ENCODE measurements at places on chromosomes 12 and 14. TPM values are rescaled to one million over a fixed set of nuclear protein-coding genes. Genes with fewer than 3 reads are reported as not detected.

The SLC2A13 gene
- 3.2 TPM for total RNA-seq

The LRP10 gene
- total RNA-seq, result 16.9 TPM

The PPP1R3E gene
- 16.5 TPM for total RNA-seq

- peaks cover 18% of the 10 kb centered on the region for H3K4me1 ChIP-seq
- DNase-seq, result no peak
- H3K36me3 ChIP-seq, result no peaks in the 10 kb centered on the region
- H3K27ac ChIP-seq, result no peak overlapping the region
- no peak overlapping the region for H3K4me3 ChIP-seq
These were observed 47.9 kb upstream of the TMEM263 start for GRCh38 chr12:106907846-106908245.

GRCh38 chr14:64080452-64080851 lies 213.7 kb downstream of the ESR2 start:
- no peaks in the 10 kb centered on the region for H3K36me3 ChIP-seq
- no peak for DNase-seq
- H3K4me3 ChIP-seq, result no peak overlapping the region
- H3K27me3 ChIP-seq, result no peaks in the 10 kb centered on the region
- no peaks in the 10 kb centered on the region for H3K4me1 ChIP-seq

DNA sequence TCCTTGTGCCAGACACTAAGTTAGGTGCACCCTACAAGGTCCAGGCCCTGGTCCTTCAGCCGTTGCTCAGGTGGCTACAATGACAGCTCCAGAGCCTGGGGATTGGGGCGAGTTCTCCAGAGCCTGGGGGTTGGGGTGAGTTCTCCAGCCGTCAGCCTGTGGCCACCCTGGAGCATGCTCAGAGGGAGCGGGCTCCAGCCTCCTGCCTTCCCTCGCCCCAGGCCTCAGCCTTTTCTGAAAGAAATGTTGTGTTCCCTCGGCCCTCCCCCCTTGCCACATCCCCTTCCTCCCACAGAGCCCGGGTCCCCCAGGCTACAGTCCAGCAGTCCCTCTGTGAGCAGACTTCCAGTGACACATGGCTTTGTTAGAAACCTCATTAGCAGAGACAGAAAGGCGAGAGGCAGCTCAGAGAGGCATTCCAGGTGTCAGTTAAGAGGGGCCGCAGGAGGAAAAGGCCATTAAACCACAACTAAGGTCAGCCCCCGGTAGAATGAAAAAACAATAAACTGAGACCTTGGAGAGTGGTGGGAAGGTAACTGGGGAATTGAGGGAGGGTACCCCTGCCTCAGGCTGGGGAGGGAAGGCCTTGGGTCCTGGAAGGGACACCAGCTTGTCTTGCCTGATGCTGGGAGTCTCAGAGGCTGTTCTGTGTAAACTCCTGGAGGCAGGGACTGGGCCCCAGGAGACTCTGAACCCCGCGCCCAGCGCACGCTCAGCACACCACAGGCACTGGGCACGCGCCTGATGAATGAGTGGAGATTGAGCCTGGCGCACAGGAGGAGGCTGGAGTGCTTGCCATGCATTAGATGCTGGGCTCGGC lies 23.1 kb upstream of the COL2A1 start:
- no peak overlapping the region for H3K27ac ChIP-seq
- no peak overlapping the region for H3K4me3 ChIP-seq
- H3K36me3 ChIP-seq, result no peaks in the 10 kb centered on the region

- no peak overlapping the region for H3K27ac ChIP-seq
- H3K36me3 ChIP-seq, result no peaks in the 10 kb centered on the region
- DNase-seq, result no peak
- H3K4me3 ChIP-seq, result no peak overlapping the region
These were observed 27.8 kb downstream of the MUCL1 start for GRCh38 chr12:54882079-54882478.

- no peak overlapping the region for H3K4me3 ChIP-seq
- H3K27me3 ChIP-seq, result no peaks in the 10 kb centered on the region
- H3K36me3 ChIP-seq, result peaks cover under 1% of the 10 kb centered on the region
These were observed 18.1 kb downstream of the ARPC3 start for GRCh38 chr12:110431957-110432587.

- no peak for DNase-seq
- no peak overlapping the region for H3K27ac ChIP-seq
- no peak overlapping the region for H3K4me3 ChIP-seq
- no peaks in the 10 kb centered on the region for H3K27me3 ChIP-seq
These were observed 211.1 kb downstream of the SPTSSA start for GRCh38 chr14:34250959-34251358.

The REM2 gene
- not detected for total RNA-seq

DNA sequence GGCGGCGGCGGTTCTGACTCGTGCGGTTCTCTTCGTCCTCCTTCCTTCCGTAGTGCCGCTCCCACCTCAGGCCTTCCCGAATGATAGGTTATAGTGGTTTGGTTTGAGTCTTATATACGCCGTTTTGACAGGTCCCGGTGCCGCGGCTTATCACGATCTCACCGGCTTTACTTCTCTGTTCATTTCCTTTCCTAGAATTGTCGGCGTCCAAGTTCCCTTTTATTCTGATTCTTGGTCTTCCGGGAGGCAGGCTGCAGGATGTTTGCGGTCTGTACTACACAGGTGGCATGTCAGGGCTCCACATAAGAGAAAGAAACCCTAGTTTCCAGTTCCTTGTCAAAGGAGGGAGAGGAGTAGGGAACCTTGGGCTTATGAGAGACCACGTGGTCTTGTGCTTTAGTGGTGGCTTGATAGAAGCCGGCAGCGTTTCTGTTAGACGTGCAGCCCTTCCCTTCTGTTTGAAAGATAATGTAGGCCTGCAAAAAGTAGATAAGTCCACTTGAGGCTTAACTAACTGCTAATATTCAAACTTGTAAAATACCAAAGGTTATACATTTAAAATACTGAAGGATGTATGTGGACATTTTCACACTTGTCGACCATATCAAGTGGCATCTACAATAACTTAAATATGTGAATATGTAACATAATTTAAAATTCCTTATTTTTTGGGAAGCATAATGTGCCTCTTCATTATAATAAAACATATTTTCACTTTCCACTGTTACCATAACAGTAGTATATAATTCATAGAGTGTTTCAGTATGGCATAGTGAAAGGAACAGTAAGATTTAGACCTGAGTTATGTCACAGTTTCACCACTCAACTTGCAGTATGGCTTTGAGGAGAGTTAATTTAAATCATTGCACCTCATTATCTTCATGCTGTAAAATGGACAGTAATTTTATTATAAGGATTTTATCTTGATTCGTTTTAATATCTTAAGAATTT lies 804 bp downstream of the USP15 start:
- no peaks in the 10 kb centered on the region for H3K36me3 ChIP-seq
- peak overlapping the region; percentile 86 for H3K27ac ChIP-seq
- no peaks in the 10 kb centered on the region for H3K27me3 ChIP-seq
- peak overlapping the region; percentile 94 for H3K4me3 ChIP-seq
- peak; percentile 47 for DNase-seq

- no peak for DNase-seq
- H3K36me3 ChIP-seq, result no peaks in the 10 kb centered on the region
- no peak overlapping the region for H3K4me3 ChIP-seq
- H3K27ac ChIP-seq, result no peak overlapping the region
These were observed 160.5 kb downstream of the ANO2 start for GRCh38 chr12:5784462-5785130.

The NRXN3 gene
- not detected for total RNA-seq

The LMNTD1 gene
- total RNA-seq, result not detected

The KCNH3 gene
- total RNA-seq, result 0.13 TPM

The RACGAP1 gene
- 57.9 TPM for total RNA-seq

GRCh38 chr14:102419716-102420115 lies 57.0 kb downstream of the TECPR2 start:
- no peak for DNase-seq
- no peaks in the 10 kb centered on the region for H3K27me3 ChIP-seq
- no peak overlapping the region for H3K4me3 ChIP-seq

The NID2 gene
- not detected for total RNA-seq

DNA sequence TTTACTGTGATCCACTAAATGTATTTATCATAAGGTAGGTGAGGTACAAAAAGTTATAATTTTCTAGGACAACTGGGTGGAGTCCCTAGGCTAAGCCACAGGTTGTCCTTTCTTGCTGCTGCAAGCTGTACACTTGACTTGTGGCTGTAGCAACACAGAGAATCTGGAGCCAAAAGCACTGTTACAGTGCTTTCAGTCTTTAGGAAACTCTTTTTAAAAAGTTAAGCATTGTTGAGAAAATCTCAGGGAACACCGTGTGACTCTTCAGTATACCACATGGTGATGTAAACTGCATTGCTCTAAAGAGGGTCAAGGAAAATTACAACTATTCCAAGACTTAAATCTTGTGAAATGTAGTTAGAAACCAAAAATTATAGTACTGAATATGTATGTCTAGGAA lies 11.4 kb downstream of the SLC15A5 start:
- H3K4me3 ChIP-seq, result no peak overlapping the region
- H3K4me1 ChIP-seq, result no peaks in the 10 kb centered on the region
- H3K27ac ChIP-seq, result no peak overlapping the region
- no peaks in the 10 kb centered on the region for H3K27me3 ChIP-seq
- no peaks in the 10 kb centered on the region for H3K36me3 ChIP-seq

The ZBTB42 gene
- 3.2 TPM for total RNA-seq

GRCh38 chr12:129693731-129694130 lies 210.1 kb downstream of the TMEM132D start:
- H3K27me3 ChIP-seq, result no peaks in the 10 kb centered on the region
- H3K4me3 ChIP-seq, result no peak overlapping the region
- no peaks in the 10 kb centered on the region for H3K4me1 ChIP-seq
- no peak overlapping the region for H3K27ac ChIP-seq

DNA sequence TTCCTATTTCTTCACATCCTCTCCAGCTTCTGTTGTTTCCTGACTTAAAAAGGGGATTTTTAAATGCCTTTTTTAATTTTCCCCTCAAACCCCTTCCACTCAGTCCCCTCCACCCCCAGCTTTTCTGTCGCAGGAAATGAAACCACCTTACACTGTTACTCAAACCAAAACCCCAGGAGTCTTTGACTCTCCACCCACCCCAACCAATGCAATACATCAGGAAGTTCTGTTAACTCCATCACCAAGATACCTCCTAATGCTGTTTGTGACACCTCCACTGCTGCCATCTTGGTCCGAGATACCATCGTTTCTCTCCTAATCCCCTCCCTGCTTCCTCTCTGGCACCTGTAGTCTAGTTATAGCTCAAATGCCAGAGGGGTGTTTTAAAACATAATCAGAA lies 25.4 kb upstream of the CPM start:
- H3K4me1 ChIP-seq, result no peaks in the 10 kb centered on the region
- H3K27ac ChIP-seq, result no peak overlapping the region
- no peak overlapping the region for H3K4me3 ChIP-seq
- H3K27me3 ChIP-seq, result no peaks in the 10 kb centered on the region
- no peaks in the 10 kb centered on the region for H3K36me3 ChIP-seq

The ATN1 gene
- 2.1 TPM for total RNA-seq

DNA sequence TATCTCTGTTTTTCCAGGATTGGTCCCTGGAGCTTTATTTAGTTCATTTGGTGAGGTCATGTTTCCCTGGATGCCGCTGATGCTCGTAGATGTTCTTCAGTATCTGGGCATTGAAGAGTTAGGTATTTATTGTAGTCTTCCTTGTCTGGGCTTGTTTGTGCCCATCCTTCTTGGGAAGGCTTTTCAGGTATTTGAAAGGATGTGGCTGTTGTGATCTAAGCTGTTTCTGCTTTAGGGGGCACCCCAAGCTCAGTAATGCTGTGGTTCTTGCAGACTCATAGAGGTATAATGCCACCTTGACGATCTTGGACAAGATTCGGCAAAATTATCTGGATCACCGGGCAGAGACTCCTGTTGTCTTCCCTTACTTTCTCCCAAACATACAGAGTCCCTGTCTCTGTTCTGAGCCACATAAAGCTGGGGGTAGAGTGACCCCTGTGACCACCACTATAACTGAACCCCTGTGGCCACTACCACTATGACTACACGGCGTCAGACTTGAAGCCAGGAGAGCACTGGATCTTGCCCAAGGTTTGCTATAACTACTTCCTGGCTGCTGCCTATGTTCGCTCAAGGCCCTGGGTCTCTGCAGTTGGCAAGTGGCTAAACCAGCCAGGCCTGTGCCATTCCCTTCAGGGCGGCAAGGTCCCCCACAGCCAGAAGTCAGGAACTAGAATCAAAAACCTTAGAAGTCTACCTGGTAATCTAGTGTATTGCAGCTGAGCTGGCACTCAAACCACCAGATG lies 40.9 kb downstream of the FGD4 start:
- no peaks in the 10 kb centered on the region for H3K27me3 ChIP-seq
- no peak overlapping the region for H3K27ac ChIP-seq
- H3K4me3 ChIP-seq, result no peak overlapping the region
- H3K4me1 ChIP-seq, result peaks cover 34% of the 10 kb centered on the region

- peak; percentile 93 for DNase-seq
- peak overlapping the region; percentile 20 for H3K4me3 ChIP-seq
- no peaks in the 10 kb centered on the region for H3K27me3 ChIP-seq
- peak overlapping the region; percentile 83 for H3K27ac ChIP-seq
- H3K36me3 ChIP-seq, result no peaks in the 10 kb centered on the region
- H3K4me1 ChIP-seq, result peaks cover 85% of the 10 kb centered on the region
These were observed 116.6 kb downstream of the CALM1 start for GRCh38 chr14:90513161-90514014.

The CEP128 gene
- 5.5 TPM for total RNA-seq

The ALDH2 gene
- total RNA-seq, result 103 TPM

- no peaks in the 10 kb centered on the region for H3K27me3 ChIP-seq
- H3K27ac ChIP-seq, result no peak overlapping the region
- H3K36me3 ChIP-seq, result no peaks in the 10 kb centered on the region
These were observed 141.4 kb downstream of the ANO4 start for GRCh38 chr12:100935929-100936328.

The CCDC175 gene
- not detected for total RNA-seq

DNA sequence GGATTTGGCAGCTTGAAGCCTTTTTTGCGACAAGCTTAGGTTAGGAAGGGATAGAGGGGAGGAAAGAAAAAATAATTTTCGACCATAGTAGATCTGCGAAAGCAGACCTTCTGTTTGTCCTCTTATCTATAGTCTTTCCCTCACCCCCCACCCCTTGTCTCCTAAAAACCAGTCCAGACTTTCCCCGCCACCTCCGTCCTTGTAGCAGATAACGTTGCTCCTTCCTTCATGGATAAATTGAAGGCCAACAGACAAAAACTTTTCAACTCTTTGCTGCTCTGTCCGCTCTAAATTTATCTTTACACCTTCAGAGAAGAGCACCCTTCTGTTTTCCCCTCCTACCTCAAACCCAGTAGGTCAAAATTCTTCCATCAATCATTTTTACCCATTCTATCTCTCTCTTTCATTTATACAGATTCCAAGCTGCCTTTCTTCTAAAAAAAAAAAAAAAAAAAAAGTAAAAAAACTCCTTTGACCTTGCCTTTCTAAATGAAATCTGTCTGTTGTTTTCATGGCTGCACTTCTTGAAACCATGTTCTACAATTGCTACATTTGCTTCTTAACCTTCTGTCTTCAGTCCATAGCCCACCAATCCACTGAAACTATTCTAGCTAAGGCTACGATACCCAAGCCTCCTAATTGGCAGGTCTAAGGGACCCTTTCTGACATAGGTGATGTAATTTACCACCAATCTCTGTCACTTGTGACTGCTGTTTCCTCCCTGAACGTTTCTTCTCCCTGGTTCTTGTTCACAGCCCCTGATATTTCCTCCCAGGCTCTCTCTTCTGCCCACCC lies 11.1 kb upstream of the NEMF start:
- H3K27ac ChIP-seq, result peak overlapping the region; percentile 78
- no peaks in the 10 kb centered on the region for H3K27me3 ChIP-seq
- H3K4me1 ChIP-seq, result peaks cover 39% of the 10 kb centered on the region
- no peaks in the 10 kb centered on the region for H3K36me3 ChIP-seq
- DNase-seq, result no peak
- peak overlapping the region; percentile 89 for H3K4me3 ChIP-seq

The LRR1 gene
- 49.8 TPM for total RNA-seq

The MGP gene
- total RNA-seq, result not detected

The SDR9C7 gene
- total RNA-seq, result not detected

Data from HepG2 (cell line).